ENCODE measurements at places on chromosomes 11 and 22.

GRCh38 chr11:12397931-12398334 lies 20.6 kb downstream of the PARVA start:
- no peak for DNase-seq

GRCh38 chr11:58671983-58672633 lies 49.6 kb downstream of the CNTF start:
- no peak for DNase-seq

DNA sequence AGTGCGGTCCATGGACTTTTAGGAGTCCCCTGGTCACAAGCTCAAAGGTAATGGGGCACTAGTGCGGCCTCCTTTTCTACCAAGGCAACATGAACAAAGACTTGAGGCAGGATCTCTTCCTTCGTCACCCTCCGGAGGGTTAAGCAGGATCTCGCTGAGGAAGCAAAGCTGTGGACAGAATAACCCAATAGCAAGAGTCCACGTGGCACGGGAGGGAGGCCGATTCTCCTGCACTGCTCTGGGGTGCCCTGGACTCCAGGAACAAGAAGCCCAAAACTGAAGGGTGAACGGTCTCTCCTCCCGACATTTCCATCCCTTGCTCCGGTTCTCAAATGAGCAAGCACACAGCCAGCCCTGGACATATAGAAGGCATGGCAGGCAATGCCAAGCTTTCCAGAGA lies 20.7 kb downstream of the MYH9 start:
- DNase-seq: no peak

DNA sequence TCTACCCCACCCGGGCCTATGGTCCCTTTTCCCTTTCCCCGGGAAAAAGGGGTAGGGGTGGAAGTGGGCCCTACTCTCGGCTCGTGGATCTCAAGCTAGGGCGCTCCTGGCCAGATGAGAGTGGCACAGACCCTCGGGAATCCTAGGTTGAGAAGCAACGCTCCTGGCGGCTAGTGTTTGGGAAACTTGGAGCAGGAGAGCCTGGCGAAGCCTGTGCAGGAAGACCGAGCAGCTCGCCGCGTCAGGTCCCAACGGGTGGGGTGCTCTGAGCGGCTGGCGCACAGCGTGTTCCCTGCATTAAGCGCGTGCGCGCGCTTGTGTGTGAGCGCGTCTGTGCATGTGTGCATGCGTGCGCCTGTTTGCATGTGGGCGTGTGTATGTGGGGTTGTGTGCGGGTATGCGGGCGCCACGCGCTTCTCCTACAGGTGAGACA lies 7.1 kb upstream of the FLI1 start:
- peak; percentile 66 for DNase-seq

DNA sequence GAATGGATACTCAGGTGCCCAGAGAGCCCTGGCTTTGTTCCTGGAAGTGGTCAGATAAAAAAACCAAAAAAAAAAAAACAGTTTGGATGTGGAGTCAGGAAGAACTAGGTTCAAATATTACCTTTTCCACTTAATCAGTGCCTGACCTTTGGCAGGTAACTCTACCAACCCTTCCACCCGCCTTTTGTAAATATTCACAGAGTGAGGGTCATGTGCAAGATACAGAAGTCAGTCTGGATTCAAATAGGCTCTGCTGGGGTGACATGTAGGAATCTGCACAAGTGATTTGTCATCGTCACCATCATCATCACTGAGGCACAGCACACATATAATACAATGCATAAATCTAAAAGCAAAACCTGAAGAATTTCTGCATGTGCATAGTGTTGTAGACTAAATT lies 490.7 kb downstream of the MIAT start:
- no peak for DNase-seq

GRCh38 chr11:35165423-35166368 lies 26.7 kb downstream of the CD44 start:
- DNase-seq: peak; percentile 98

DNA sequence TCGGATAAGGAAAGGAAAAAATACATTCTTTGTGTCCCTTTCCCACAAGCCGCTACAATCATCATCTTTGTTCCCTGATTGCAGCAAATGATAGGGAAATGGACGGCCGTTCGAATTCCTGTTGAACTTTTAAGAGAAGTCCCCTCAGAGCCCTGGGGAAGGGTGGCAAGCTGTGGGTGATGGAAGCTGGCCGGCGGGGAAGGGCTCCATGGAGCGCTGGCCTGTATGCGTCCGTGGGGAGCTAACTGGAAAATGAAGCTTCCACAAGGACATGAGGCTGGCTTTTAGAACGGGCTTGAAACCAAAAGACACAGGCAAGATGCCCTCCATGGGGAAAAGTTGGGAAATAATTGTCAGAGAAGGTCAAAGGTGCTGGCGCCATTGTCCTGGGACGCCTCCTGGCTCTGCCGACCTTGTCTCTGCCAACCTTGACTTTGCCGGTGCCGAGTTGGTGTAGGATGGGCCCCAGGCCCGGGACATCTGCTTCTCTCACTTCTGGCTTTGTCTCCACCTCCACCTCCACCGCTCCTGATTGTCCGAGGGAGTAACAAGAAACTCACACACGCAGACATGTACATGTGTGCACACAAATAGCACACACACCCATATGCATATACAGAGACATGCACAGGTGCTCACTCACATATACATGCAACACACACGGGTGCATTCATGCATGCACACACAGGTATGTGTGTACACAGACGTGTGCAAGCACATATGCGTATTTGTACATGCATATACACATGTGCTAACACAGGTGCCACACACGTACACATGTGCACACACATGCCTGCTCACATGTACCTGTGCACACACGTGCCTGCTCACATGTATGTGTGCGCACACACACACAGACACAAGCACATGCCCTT lies 14.5 kb upstream of the PPARA start:
- no peak for DNase-seq

DNA sequence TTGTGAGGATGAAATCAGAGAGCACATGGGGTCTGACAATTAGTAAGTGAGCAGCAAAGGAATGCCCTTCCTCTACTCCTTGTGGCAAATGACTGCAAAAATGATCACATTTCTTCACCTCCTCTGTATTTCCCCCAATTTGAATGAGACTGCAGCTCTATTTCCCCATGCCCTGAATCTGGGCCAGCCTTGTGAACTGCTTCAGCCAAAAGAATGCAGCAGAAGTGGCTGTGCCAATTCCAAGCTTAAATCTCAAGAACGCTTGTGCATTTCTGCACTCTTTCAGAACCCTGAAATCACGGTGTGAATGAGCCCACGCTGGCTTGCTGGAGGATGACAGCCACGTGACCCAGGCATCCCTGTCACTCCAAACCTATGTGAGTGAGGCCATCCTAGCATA lies 9.9 kb downstream of the SLC43A3 start:
- no peak for DNase-seq

DNA sequence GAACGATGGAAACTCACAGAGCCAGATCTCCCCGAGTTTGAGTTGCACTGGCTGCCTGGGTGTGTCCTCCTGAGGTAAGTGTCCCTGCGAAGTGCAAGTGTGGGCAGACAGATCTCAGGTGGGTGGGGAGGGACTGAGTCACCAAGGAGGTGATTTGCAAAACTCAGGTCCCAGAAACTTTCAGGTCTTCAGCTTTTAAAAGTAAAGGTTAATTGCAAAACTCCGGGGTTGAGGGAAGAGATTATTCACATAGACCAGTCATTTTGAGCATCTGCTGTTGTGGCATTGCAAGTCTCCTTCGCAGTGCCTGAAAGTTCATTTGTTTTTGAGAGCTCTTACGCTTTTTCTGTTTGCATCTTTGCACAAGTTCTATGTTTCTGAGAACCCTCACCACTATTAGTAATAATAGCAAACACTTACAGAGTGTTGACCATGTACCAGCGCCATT lies 7.1 kb downstream of the CD44 start:
- DNase-seq: peak; percentile 95

DNA sequence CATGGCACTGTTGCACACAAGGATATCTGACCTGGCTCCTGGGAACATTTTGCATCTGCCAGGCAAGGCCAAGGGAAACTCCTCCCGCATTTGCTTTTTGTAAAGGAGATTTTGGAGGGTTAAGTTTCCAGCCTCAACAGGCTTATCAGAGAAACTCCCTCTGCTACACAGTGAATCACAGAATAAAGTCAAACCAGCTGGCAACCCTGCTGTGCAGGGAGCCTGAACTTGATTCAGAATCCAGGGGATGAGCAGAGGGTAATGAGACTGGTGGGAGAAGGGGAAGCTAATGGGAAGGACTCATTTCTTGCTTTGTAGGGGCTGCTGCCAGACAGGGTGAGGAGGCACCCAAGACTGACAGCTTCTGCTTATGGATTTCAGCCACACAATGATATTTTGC lies 185.3 kb upstream of the ISX start:
- DNase-seq: no peak

DNA sequence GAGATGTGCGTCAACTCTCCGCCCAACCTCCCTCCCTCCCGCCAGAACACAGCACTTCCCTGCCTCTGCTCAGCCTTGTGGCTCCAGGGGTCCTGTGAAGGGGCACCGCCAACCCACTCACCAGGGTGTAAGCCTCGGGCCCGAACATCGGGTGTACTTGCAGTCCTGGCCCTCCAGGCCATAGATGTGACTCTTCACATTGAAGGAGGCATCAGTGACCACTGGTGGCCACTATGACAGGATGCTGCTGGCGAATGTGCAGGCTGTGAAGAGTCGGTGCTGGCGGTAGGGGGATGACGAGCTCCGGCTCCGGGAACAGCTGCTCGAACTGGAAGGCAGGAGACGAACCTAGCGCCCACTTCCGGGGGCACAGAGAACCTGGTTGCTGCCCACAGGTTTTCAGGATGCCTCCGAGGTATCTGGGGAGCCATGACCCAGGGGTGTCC lies 97.4 kb downstream of the MED15 start:
- no peak for DNase-seq

- DNase-seq: no peak
Measured at GRCh38 chr11:75449776-75450175, 16.8 kb upstream of the KLHL35 start.

GRCh38 chr22:50737728-50738648 lies at the start of gene ACR:
Gene ACR (plus strand): TSS chr22:50738204. CDS start chr22:50738236, 32 bp downstream.
- no peak for DNase-seq

GRCh38 chr11:14082338-14082737 lies 119.8 kb downstream of the SPON1 start:
- DNase-seq: no peak

DNA sequence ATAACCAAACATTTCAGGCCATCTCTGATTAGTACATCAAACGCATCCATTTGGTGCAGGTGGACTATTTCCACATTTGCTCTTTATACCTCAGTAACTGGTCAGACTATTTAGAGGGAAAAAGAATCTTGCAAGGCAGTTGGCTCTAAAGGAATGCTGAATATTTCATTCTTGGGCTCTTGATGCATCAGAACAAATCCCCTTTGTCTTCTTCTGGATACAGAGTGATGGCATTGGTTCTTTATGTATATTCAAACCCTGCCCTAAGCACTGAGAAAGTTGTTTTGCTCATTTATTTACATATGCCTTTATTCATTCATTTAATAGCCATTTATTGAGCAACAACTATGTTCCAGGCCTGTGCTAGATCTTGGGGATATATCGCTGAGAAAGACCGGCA lies 31.1 kb upstream of the RAB30 start:
- no peak for DNase-seq

DNA sequence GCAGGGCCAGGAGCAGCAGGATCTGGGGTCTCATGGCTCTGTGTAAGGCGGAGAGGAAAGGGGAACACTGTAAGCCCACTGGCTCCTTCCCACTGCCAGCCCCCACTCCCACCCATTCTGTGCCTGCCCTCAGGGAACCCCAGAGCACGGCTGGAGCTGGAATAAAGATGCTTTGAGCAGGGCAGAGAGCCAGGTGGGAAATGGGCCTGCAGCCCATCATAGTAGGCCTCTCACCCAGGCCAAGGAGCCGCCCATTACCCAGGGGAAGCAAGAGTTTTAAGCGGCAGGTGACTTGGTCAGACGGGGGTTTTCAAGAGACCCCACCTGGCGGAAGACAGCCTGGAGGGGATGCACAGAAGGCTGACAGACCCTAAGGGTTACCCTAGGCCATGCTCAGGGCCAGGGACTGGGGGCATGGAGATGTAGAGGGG lies 4.6 kb downstream of the LRRC32 start:
- DNase-seq: no peak

DNA sequence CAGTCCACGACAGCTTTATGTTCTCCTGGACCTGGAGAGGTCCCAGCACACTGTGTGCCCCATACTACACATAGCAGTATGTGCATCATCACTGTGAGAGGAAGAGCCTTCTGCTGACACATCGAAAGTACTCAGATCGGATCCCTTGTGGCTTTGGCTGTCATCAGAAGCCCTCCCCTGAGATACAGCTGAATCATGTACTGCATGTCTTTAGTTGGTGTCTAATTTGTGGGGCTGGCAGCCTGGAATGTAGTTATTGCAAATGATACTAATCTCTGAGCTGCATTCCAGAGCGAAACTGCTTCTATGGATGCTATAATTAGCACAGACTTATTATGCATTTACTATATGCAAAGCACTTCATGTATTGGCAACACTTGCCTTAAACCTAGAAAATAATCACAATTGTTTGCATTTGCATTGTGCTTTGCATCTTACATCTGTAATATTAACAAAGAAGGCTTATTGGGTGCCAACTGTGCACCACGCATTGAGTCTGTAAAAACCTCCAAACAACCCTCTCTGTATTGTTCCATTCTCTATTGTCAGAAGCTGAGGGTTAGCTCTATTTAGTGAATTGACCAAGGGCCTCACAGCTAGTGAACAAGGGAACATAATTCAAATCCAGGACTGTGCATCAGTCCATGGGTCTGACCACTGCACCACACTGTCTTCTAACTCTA lies 89.2 kb upstream of the CRTAM start:
- DNase-seq: peak; percentile 93

- DNase-seq: peak; percentile 74
Measured at GRCh38 chr11:95154514-95154913, 64.9 kb downstream of the ENDOD1 start.
